ENCODE measurements at places on chromosomes 16 and 17.

DNA sequence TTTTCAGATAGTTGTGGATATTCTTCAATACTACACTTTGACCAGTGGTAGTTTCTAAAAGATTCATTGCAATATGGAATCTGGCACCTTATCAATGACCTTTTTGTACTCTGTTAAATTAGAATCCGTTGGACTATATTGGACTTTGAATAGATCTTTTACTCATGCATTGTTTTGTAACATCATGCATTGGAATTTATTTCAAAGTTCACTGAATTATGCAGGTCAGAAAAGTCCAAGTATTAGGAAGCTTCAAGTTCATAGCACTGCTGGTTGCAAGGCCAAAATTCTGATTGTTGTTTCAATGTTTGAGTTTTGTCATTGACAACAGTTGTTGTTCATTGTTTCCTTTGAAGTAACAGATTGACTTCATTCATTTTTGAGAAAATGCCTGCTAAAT lies 7.9 kb upstream of the DHRS11 start:
- DNase-seq, result no peak

DNA sequence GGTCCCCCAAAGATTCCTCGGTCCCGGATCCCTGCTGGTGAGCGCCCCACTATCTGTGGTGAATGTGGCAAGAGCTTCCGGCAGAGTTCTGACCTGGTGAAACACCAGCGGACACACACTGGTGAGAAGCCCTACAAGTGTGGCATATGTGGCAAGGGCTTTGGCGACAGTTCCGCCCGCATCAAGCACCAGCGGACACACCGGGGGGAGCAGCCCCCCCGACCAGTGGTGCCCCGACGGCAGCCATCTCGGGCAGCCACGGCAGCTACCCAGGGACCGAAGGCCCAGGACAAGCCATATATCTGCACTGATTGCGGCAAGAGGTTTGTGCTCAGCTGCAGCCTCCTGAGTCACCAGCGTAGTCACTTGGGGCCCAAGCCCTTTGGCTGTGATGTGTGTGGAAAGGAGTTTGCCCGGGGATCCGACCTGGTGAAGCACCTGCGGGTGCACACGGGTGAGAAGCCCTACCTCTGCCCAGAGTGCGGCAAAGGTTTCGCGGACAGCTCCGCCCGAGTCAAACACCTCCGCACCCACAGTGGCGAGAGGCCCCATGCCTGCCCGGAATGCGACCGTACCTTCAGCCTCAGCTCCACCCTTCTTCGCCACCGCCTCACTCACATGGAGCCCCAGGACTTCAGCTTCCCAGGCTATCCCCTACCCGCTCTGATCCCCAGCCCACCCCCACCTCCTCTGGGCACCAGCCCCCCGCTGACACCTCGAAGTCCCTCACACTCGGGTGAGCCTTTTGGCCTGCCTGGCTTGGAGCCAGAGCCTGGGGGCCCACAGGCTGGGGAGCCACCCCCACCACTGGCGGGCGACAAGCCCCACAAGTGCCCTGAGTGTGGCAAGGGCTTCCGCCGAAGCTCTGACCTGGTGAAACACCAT lies 2.8 kb downstream of the ZNF48 start:
- DNase-seq, result no peak

DNA sequence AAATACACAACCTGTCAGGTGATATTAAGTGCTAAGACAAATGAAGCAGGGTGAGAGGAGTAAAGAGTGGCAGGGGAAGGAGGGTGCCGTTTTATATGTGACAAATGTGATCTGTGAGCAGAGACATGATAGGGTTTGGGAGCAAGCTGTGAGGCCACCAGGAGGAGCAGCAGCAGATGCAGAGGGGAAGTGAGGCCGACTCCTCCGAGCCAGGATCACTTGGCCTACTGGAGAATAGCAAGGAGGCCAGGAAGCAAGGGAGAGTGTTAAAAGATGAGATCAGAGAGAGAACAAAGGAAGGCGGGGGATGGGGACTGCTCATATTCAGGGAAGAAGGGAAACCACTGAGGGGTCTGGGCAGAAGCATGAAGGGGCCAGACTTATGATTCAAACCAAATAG lies 129.4 kb downstream of the TANGO6 start:
- no peak for DNase-seq

GRCh38 chr16:80804056-80804525 lies 307 bp downstream of the CDYL2 start:
- DNase-seq, result peak; percentile 35

- peak; percentile 92 for DNase-seq
These were observed 6.8 kb downstream of the ZNF267 start for GRCh38 chr16:31880322-31880979.
